ENCODE measurements at places on chromosomes 6 and 20.

DNA sequence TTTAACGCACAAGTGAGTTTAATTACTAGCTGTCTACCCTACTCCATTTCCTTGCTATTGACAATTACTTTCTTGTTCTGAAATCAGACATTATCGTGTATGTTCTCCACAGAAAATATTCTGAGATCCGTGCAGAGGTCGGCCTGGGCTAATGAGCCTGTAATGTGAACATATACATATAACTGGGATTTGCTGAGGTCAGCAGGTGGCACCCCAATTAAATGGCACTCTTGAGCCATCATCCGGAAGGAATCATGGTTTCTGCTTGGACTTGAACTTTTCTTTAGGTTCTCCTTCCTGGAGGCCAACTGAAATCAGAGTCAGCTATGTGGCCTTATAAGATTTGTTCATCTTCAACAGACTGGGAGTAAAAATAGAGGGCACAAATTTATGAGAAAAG lies 3.6 kb downstream of the HLA-DQB1 start:
- no peak for DNase-seq

DNA sequence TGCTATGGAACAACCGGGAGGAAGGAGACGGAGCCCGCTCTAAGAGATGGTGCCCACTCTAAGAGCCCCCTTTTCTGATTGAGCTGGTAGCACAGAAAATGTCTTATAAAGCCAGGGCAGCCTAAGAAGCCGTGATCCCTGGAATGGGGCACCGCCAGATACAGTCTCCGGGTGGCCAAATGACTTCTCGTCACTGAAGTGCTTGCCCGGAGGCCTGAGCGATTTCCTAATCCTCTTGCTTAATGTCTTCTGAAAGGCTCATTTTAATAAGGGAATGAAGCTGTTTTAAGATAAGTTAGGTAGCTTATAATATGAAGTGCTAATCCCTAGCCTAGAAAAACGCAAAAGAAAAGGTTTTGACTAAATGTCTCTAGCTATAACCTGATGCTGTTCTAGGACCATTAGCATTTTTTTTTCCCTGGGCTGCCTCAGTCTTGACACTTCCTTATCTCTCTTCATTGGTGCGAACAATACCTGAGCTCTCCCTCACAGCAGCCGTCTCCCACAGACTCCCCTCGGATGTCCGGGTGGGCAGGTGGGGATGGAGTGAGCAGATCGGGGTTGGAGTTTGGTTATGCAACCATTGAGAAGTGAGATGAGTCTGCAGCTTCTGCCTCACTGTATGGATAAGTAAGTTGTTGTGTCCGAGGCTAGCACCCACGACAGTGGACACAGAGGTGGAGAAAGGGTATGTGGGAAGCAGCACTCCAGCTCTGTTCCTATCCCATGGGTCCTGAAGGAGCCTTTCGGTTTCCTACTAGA lies 559.4 kb upstream of the AGPAT4 start:
- no peak for DNase-seq

DNA sequence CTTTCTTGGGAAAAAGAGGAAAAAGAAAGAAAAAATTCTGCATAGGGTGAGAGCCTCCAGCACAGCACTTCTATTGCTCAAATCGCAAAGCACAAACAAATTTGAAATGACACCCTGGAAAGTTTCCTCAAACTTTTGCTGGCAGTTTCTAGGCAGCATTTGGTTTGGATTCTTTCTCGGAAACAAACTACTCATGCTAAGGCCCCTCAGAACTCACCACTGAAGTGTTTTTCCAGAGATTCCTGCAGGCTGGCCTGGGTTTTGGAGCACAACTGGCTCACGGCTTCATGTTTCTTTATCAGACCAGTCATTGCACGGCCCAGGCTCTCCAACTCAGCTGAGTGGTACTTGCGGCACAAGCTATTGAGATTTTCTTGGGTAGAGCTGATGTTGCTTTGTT lies 237.8 kb downstream of the SYNE1 start:
- DNase-seq = no peak

GRCh38 chr6:10598084-10598960 lies 77.2 kb downstream of the GCNT2 start:
- DNase-seq = no peak

DNA sequence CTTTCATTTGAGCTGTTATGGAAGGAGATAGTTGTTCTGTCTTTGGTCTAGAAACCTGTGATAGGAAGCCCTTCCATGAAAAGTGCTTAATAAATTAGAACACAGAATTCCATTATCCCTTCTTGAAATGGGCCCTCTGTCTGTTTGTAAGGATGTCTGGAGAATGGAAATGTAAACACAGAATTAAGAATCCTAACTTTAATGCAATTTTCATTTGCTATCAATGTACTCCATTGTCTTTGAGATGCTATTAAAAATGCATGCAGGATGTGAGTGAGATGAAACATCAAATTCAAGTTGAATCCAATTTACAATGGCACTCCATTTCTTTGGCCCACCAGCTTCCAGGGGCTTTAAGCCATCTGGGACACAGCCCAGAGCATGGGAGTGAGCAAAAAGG lies 13.9 kb upstream of the AARS2 start:
- no peak for DNase-seq

- DNase-seq = no peak
Measured at GRCh38 chr20:14597206-14597715, 259.8 kb upstream of the FLRT3 start.

- DNase-seq = no peak
Measured at GRCh38 chr6:123715006-123715863, 78.5 kb upstream of the TRDN start.

DNA sequence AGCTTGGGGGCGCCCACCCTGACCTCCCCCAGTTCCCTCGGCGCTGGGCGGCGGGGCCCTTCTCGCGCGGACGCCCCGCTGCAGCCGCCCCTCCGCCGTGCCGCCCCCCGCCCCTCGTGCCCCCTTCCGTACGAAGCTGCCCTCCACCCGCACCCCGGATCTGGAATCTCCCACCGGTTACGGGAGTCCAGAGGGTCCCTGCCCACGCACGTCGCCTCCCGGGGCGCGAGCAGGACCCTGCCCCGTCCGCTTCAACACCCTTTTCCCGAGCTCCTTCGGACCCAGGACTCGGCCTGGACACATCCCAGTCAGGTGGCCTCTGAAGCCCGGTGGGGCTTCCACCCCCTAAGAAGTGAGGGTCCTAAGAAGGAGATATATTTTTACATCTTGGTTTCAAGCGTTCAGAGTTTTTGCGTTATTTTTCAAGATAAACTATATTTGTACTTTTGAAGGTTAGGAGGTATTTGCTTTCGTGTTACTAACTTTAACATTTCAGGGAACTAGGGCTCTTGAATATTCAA lies 506 bp downstream of the ARFGAP1 start:
- DNase-seq = no peak

GRCh38 chr6:154468760-154469159 lies 41.7 kb downstream of the CNKSR3 start:
- no peak for DNase-seq

DNA sequence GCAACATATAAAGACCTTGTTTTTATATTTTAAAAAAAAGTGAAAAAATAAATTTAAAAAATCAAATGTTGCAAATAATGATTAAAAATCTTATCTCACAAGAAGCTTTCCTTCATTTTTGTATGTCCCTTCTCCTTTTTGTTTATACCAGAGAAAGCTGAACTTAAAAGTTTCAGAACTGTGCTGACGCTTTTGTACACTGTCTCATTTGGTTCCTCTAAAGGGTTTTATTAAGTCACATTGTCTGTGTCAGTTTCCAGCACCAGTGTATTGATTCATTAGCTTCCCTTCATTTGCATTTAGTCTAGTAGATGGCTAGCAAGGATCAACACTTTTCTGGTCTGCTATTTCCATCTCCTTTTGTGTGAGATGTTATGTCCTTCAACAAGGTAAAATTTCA lies 6.7 kb downstream of the PCED1A start:
- DNase-seq = no peak

DNA sequence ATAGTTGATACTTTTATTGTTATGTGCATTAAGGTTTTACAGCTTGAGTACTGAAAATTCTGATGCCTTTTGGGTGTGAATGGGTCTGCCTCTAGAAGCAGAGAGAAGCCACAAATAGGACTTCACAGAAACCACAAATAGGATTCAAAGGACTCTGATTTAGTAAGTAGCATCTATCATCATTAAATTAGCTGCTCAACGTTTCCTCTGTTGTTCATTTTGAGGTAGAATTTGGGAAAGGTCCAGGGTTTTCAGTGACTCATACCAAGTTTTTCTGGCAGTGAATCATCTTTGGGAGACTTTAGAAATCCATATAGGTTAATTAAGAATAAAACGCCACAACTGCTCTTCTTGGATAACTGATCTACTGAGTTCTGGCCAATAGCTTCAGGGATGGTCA lies 105.1 kb downstream of the PHF3 start:
- DNase-seq = no peak

DNA sequence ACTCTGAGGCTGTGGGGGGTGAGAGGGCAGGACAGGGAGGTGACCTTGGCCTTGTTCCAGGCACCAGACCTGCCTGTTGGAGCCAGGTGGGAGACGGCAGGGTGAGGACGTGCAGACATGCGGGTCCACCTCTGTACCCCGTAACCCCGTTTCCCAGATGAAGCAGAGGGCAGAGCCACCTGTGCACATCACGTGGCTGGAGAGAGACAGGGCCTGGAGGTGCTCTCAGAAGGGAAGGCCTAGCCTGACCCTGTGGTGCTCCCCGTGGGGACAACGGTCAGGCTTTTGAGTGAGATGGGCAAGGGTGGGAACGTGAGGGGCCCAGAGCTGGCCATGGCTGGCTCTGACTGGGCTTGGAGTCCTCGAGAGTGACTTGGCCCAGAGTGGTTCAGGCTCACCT lies 6.6 kb downstream of the NTSR1 start:
- no peak for DNase-seq

DNA sequence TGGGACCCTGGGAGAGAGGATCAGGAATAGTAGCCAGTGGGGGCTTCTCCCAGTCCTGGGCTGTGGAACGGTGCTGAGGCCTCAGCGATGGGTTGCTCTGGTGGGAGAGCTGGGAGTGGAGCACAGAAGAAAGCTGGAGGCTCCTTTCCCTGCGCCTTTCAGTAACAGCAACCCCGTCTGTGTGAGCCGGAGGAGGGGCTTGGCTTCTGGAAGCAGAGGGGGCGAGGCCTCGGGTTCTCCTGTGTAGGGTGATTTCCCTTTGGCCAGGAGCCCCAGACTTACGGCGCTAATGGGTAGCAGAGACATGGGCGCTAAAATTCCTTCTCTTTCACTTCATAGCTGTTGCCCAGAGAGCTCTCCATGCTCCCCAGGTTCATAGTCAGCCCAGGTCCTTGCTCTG lies 55.0 kb downstream of the DAAM2 start:
- no peak for DNase-seq

GRCh38 chr20:3560162-3560561 lies 89.3 kb downstream of the ATRN start:
- DNase-seq = no peak

DNA sequence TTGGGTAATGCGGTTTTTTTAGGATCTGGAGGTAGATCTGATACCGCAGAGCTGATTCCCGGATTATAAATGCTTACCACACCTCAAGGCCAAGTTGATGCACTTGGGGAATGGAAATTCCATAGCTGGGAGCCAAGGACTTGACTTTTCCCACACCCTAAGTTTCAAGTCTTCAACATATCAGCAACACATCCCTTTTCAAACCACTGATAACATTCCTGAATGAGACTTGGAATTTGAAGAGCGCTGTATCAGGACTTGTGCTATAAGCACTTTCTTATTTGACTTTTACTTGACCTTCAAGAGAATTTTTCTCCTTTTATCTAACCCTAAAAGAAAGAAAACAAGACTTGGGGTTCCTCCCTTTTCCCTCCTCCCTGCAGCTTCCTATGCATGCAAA lies 90.6 kb upstream of the NAA20 start:
- no peak for DNase-seq

DNA sequence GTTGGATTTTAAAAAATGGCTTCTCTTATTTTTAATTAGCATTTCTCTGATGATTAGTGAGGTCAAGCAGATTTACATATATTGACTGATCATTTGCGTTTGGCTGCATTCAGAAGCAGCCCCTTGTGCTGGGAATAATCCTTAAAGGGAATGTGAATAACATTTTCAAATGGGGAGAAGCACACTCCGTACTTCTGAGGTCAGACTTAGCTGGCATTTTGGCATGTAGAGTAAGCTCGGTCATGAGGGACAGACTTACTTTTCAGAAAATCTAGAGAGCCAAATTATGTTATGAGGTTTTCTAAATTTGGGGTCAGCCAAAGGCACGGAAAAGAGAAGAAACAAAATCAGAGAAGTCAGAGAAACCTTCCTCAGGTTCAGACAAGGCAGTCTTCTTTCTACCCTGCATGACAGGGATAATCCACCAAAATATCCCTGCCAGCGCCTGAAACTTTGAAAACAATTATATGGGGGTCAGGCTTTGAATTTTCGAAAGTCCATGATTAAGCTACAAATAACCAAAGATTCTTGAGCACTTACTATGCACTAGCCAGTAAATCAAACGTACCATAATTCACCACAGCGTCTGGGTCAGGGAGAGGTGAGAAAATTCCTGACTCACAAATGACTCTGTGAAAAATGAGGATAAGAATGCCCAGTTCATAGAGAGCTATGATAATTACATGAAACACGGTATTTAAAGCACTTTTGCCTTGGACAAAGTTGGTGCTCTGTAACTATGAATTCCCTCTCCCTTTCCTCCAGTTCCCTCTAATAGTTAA lies 44.9 kb downstream of the ADAT2 start:
- no peak for DNase-seq

- no peak for DNase-seq
Measured at GRCh38 chr6:137254966-137255365, 35.8 kb upstream of the IFNGR1 start.

- DNase-seq = no peak
Measured at GRCh38 chr6:106027758-106028157, 58.4 kb upstream of the PRDM1 start.

DNA sequence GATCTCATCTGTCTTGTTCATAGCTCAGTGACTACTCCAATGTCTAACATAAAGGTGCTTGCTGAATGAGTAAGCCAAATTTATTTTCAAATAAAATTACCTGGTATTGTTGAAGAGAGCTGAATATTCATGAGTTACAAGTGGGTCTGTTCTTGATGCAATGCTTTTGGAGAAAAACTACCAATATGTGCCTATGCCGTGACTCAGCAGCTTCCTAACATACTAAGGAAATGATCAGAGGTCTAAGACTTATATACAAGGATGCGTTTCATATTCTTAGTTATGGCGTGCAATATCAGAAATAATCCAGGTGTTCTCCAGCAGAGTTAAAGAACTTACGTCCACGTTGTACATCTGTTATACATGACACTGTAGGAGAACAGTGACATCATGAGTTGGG lies 5.1 kb downstream of the FAM120B start:
- no peak for DNase-seq
